ENCODE measurements at places on chromosomes 12 and 14.
A peak's percentile ranks its signal among the peaks of the same experiment; 100 is the strongest.

DNA sequence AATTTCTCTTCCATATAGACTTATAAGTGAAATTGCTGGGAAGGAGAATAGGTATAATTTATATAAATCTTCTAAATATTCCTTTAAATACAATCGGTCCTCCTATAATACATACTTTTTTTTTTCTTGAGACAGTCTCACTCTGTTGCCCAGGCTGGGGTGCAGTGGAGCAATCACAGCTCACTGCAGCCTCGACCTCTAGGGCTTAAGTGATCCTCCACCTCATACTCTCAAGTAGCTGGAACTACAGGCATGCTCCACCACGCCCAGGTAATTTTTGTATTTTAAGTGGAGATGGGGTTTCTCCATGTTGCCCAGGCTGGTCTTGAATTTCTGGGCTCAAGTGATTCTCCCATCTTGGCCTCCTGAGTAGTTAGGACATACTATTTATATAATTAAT is 29.7 kb upstream of the NPFF start:
- no peak for DNase-seq

- DNase-seq = peak; percentile 76
Observed at GRCh38 chr14:88554457-88555286, at the start of gene PTPN21. TSS of gene PTPN21 (minus strand) at chr14:88555007. CDS start at chr14:88550417, 4,590 bp downstream.

- DNase-seq = no peak
Observed at GRCh38 chr12:93601591-93601990, 29.1 kb downstream of the SOCS2 start.

DNA sequence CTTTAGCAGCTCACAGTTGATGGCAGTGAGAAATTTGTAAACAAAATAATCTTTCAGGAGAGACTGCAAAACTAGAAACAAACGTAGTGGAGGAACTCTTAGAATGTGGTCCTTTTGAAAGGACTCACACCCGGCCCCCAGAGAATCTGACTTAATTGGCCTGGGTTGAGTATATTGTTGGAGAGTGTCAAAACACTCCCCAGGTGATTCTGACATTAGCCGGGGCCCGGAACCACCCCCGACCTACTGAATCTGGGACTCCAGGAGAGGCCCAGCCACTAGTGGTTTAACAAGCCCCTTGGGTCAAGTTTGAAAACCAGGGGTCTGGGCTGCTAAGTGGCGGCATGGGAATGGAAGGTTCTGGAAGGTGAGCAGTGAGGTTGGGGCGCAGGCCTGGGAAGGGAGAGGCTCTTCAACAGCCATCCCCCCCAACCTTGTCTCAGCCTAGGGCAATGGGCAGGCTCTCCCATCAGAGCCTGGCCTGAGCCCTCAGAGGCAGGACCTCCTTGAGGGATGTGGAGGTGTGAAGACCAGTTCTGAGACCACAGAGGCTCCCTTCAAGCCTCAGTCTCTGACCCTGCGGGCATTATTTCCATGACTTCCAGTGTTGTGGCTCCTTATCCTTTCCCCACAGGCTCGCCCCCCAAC is 1.1 kb upstream of the ELK3 start:
- DNase-seq = no peak

GRCh38 chr14:65927931-65928356 is 515.4 kb downstream of the FUT8 start:
- DNase-seq = peak; percentile 6

- no peak for DNase-seq
Observed at GRCh38 chr12:13973996-13974395, 7.4 kb downstream of the GRIN2B start.

DNA sequence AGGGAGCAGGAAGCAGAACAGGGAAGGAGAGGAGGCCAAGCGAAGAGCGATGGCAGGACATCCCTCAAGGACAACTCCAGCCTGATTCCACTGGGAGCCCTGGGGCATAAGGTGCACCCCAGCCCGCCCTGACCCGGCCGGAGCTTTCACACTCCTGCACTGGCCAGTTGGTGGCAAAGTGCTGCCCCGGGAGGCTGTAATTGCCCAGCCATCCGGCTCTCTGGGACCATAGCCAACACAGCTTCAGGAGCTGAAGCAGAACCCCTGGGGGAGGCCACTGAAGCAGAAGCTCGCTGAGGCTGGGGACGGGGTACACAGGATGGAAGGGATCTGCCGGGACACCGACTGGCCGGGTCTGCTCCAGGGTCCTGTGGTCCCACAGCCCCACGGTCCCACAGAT is 41.9 kb upstream of the BEGAIN start:
- DNase-seq = no peak

DNA sequence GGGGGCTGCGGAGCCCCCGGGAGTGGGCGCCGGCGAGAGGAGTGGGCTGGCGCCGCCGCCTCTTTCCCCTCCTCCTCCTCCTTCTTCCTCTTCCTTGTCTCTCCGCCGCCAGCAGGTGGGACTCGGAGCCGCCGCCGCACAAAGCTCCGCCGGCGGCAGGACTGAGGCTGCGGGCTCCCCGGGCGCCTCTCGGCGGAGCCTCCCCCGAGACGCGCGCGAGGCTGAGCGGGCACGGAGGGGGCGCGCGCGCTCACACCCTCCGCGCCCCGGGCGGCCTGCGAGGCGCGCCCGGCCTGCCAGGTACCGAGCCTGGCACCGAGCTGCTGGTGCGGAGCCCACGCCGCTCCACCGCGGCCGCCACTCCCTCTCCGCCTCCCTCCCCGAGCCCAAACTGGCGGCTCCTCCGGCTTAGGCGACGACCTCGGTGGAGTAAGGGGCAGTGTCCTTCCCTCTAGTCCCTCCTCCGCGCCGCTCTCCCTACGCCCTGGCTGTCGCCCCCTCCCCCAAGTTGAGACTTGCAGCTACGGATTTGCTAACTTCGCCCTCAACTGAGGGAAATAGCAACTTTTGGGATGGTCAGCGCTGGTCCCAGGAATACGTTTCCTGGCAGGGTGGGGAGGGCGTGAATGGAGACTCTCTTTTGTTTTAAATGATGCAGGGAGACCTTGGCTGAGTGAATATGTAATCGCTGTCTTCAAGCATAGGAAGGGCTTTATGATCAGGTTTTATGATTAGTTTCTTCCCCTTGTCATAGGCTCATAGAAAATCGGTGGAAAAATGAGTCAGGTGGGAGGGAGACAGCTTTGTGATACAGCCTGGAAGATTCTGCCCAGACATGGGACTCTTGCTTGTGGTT is 199.5 kb upstream of the CAND1 start:
- peak; percentile 11 for DNase-seq

DNA sequence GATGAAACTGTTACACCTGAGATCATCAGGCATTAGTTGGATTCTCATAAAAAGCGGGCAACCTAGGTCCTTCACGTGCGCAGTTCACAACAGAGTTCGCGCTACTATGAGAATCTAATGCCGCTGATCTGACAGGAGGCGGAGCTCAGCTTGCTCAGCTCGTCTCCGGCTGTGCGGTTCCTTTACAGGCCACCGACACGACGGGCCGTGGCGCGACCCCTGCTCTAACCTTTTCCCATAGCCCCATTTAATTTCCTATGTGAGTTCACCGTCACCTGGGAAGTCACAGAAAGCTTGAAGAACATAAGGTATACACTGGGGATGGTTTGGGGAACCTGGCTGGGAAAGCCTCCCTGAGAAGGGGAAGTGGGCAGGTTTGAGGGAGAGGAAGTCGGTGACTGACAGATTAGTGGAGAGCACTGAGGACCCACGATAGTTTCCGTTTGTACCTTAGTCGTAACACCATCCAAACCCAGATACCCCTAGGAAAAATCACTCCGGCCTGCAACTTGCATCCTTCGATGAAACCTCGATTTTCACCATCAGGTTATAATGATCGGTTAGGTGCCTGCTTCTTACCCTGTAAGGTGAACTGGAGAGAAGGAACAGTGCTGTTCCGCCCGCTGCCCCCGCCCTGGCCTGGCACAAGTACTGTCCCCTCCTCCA is 2.8 kb upstream of the AAAS start:
- no peak for DNase-seq

DNA sequence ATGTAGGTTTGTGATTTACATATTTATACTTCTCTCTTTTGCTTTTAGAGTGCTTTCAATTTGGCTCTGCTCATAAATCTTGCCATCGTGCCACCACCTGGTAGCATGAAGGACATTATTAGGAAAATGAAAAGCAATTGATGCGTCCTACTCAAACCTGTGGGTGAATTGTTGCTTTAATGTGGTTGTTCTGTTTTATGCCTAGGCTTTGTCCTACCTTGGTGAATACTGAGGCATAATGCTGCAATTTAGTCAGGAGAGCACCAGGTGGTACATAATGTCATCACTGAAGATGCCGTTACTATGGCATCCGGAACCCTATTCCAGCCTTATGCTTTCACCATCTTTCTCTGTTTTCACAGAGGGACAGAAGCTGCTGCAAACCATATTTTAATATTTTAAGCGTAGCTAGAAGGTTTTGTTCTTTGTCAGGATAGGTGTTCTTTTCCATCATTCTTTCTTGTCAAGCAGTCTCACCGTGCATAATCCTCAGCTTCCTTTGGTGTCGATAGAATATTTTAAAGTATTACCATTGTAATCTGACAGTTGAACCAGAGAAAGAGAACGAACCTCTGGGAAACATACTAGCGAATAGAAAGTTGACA is 68.5 kb upstream of the PKP2 start:
- no peak for DNase-seq

GRCh38 chr12:114263056-114263805 is 142.7 kb downstream of the TBX5 start:
- DNase-seq = no peak

DNA sequence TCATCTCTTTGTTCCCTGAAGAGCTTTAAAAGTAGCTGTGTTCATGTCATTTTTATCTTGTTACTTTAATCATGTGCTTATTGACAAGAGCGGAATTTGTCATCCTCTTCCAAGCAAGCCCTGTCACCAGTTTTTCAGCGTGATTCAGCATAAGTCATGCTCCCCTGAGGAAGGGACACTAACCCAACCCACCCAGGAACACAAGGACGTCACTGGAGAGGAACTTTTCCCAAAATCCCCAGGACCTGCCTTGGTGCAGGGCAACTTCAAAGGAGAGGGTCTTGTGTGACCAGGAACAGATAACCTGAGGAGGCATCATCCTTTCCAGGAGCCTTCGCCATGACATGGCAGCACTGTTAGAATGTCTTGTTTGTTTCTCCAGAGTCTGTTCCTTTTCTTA is 107.1 kb upstream of the DIO3 start:
- DNase-seq = no peak

DNA sequence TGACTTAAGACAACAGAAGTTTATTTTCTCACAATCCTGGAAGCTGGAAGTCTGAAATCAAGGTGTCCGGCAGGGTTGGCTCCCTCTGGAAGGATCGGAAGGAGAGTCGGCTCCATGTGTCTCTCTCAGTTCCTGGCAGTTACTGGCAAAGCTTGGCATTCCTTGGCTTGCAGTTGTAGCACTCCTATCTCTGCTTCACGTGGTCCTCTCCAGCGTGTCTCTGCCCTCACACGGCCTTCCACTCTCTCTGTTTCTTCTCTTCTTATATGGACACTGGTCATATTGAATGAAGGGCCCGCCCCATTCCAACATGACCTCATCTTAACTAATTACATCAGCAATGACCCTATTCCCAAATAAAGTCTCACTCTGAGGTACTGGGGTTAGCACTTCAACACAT is 60.1 kb upstream of the TUNAR start:
- no peak for DNase-seq

DNA sequence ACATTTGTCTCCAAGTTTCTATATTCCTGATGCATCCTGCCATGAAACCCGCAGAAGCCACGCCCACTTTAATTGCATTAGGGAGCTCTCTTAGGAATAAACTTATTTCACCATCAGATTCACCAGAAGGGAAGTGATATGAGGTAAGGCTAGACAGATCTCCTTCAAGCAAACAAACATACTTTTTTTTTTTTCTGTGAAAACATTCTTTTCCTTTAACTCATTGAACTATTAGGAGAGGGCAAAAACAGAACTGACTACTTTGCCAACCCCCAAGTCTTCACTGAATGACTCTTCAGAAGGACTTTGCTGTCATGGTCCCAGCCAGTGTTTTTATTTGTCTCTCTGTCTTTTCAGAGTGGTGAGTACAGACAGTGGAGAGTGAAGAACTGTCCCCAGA is 48.4 kb downstream of the GTF2A1 start:
- DNase-seq = no peak

DNA sequence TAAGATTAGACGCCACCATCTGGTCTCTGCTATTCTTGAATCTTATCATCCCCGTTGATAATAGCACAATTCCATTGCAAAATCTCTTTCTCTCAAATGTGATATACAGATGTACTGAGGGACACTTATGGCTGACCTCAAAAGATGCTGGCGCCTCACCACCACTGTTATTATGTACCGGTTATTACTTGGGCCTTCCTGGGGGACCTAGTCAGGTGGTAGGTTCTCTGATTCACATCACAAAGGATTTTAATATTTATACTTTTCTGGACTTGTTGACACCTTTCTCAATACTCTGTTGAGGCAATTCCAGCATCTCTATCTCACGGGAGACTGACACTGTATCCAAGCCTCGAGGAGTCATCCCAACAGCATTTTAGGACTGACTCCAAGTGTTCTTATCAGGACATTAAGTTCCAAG is 21.3 kb upstream of the FAM234B start:
- no peak for DNase-seq

- DNase-seq = no peak
Observed at GRCh38 chr12:71499834-71500233, 60.2 kb downstream of the LGR5 start.

GRCh38 chr12:6362403-6362802 is 13.0 kb downstream of the SCNN1A start:
- DNase-seq = no peak

DNA sequence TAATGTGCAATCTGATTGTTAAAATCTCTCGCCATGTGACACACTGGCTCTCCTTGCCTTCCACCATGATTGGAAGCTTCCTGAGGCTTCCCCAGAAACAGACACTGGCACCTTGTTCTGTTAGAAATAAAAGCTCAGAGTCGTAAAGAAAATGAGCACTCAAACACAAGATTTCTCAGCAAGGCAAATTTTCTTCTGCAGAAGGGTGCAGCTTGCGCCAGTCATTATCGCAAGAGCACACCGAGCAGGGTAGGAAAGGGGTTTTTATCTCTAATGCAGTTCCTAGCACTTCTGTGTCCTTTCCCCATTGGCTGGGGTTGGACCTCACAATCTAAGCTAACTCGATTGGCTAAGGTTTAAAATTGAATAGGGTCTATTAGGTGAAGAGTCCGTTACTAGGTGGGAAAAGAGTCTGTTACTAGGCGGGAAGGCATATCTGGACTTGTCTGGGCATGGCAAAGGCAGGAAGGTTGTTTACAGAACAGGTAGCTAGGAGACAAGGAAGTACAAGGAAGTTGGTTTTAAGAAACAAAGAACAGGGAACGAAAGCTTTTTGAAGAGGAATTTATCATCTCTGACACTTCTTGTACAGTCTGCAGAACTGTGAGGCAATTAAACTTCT is 62.6 kb upstream of the BICD1 start:
- DNase-seq = no peak

- DNase-seq = peak; percentile 53
Observed at GRCh38 chr12:68771223-68771925, 25.4 kb downstream of the SLC35E3 start.

- no peak for DNase-seq
Observed at GRCh38 chr12:4112734-4113325, 160.7 kb upstream of the CCND2 start.
